ENCODE measurements at places on chromosomes 12 and 14. TPM values are rescaled to one million over a fixed set of nuclear protein-coding genes. Genes with fewer than 3 reads are reported as not detected.

- DNase-seq: no peak
These were observed 72.8 kb upstream of the SAV1 start for GRCh38 chr14:50740856-50741255.

GRCh38 chr14:22319526-22320361 lies 269.3 kb downstream of the DAD1 start:
- no peak for DNase-seq

- DNase-seq: no peak
These were observed 53.3 kb downstream of the BICD1 start for GRCh38 chr12:32159925-32160324.

GRCh38 chr12:100158535-100158934 lies 15.9 kb upstream of the BLTP3B start:
- no peak for DNase-seq

- DNase-seq: no peak
These were observed at the start of gene NUAK1 for GRCh38 chr12:106138633-106139421. TSS of gene NUAK1 (minus strand) at chr12:106138954. CDS start at chr12:106138653, 301 bp downstream.

GRCh38 chr14:30520536-30520935 lies 38.4 kb upstream of the G2E3 start:
- DNase-seq: no peak

GRCh38 chr14:87149583-87150354 lies 843.2 kb downstream of the GALC start:
- DNase-seq: no peak

DNA sequence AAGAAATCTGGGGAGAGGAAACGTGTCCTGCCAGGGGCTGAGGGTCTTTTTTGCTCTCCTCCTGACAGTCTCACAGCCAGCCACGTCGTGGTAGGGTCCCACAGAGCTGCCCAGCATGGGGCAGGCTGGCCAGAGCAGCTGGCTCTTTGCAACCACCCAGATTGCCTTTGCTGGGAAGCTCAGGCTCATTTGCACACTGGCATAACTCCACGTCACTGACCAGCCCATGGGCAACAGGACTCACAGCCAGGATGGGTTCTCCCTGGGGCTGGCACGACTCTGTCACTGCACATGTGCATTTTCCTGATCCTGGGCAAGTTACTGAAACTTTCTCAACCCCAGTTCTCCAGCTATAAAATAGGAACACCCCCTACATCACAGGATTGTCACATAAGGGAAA lies 242.2 kb downstream of the DPF3 start:
- DNase-seq: no peak

GRCh38 chr12:119565404-119565803 lies 28.2 kb upstream of the TMEM233 start:
- DNase-seq: no peak

GRCh38 chr12:31967539-31967938 lies 8.3 kb downstream of the RESF1 start:
- no peak for DNase-seq

GRCh38 chr14:54446161-54446693 lies 5.1 kb upstream of the CNIH1 start:
- no peak for DNase-seq

DNA sequence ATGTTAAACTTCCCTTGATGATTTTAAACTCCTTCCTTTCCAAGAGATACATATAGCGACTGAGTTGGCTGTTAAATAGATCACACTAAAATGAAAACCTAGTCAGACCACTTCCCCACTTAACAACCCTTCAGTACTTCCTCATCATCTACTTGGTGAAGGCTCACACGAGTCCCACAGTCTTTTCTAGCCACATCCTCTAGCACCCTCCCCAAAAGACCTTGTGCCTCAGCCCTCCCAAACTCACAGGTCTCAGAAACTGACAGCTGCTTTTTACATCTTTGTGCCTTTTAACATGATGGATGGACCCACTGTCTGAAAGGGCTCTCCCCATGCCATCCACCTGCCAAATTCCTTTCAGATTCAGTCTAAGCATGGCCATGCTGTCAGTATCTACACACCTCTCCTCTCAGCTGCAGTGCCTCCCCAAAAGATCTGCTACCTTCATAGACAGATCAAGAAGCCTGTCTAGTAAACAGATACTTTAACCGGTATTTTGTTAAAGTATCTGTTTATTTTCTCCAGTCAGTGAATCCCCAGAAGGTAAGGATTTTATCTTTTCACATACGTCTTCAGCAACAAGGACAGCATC lies 65.1 kb upstream of the GPHB5 start:
- DNase-seq: no peak

DNA sequence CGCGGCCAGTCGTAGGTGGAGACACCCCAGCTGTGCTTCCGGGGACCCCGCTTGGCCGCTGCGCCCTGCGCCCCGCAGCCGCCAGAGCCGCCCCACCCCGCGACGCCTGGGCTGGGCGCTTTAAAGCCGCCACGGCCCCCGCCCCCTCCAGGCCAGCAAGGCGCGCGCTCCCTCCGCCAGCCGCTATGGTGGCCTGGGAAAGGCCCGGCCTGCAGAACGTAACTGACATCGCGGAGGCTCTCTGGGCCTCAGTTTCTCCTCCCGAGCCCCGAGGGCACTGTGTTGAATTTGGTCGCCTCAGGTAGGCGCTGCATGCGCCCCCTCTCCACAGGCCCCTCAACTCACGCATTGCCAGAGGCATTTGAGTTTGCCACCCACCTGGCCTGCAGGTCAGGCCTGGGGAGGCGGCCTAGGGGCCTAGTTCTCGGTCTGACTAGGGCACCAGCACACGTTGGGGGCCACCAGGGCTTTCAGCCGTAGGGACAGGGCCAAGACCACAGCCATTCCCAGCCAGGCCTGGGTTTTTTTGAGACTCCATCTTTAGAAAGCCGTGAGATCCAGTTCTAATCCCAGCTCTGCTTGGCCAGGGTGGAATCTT lies at the start of gene NGB:
Gene NGB (minus strand): TSS at position 94 of the 598 bp plus-strand sequence. CDS start 269 bp downstream, outside the sequence.
- peak; percentile 21 for DNase-seq

Gene P2RX2
- 1.3 TPM for total RNA-seq

Gene CIT
- 46.6 TPM for total RNA-seq

Gene DENND5B
- 31.1 TPM for total RNA-seq

Gene TAS2R7
- total RNA-seq: not detected

Gene GZMB
- 9.8 TPM for total RNA-seq
